ENCODE measurements at places on chromosomes 11 and 22.

DNA sequence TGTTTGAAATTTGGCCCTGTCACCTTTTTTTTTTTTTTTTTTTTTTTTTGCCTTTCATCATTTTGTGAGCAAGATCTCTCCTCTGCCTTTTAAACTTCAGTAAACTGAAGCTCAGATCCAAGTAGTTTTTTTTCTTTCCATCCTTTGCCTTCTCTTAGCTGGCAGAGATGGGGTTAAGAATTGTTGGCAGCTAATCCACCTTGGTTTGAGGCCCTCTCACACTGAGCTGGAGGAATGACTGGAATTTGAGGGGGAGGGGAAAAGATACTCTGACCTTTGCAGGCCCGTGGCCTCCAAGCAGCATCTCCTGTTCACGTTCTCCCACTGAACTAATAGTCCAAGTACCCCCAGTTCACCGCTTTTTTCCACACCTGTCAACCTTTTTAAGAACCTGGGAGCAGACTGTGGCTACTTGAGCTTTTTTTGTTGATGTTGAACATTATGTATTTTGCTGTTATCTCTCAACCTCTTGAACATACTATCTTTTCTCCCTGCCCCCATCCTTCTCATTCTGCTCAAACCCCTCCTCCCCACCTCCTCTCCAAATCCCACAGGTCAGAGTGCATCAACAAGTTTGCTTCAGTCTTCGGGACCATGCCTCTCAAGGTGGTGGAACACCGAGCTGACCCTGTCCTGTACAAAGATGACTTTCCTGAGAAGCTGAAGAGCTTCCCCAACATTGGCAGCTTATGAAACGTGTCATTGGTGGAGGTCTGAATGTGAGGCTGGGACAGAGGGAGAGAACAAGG, 66.2 kb downstream of the ALX4 start:
- no peak for DNase-seq

DNA sequence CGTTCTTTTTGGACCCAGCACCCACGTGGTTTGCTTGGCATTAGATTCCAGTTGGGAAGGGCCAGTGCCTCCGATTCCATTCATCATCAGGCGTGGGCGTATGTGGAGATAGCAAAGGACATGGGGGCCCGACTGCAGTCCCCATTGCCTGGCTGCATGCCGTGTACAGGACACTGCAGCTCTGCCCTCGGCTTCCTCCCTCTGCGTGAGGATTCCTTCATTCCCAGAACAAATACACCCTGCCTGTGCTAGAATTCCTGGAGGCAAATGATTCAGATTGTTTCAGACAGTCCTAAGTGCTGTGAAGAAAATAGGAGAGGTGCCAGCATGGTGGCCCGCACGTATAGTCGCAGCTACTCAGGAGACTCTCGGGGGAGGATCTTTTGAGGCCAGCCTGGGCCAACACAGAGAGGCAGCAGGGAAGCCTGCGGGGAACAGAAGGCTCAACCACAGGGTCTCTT, 15.4 kb downstream of the DERL3 start:
- DNase-seq = no peak

DNA sequence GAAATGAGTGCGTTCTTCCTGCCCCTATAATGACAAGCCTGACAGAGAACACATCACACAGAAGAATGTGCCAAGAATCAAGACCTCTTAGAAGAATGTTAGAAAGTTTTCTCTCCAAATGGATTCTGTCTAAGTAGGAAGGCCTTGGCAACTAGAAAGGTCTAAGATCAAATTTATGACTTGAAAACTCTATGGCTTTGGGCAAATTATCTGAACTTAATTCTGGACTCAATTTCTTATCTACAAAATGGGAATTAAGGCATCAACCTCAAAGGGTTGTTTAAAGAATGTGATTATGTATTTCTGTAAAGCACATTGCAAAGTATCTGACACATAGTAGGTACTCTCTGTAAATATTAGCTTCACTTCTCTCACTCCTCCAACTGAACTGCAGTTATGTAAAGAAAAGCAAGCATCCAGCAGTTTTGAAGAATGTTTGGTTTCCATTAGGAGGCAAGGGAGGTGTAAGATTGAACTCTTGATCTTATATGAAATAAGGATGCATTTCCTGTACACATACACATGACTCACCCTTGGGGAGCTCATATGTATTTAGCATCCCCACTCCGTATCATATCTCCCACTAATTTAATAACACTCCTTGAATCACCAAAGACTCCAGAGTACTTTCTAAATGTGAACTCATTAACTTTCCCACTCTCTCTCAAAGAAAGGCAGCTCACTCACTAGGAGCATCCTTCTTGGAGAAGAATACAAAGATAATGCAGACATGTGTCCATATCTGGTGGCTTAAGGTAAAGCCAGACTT, 77.6 kb downstream of the ETS1 start:
- DNase-seq = no peak

DNA sequence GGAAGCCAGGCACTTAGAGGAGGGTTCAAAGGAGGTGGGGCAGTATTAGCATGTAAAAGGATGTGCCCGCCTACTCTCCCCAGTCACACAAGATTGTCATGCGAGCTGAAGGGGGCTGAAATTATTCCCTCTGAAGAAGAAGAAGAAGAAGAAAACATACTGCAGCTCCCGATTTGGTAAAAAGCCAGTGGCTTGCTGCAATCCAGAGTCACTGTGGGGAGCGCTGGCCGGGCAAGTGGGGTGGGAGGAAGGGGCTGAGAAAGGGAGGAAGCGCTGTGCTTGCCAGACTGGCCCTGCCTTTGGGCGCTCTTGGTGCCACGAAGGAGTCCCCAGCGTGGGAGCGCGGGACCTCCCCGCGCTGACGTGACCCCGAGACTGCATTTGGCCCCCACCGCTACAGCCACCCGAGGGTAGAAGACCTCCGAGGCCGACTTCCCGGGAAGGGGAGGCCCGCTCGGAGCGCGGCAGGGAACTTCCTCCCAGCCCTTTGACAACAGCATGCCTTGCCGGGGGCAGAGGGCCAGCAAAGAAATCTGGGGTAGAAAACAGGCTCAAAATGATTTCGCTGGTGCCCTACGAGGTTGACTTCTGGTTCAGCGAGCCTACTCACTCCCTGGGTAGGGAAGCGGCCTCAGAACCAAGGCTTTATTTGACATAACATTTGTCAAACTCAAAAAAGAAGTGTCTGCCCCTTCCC, 906.3 kb downstream of the DLG2 start:
- DNase-seq = no peak

GRCh38 chr22:30828187-30829155, 133.8 kb downstream of the OSBP2 start:
- no peak for DNase-seq

- DNase-seq = no peak
Observed at GRCh38 chr11:109237636-109238035, 184.4 kb upstream of the C11orf87 start.

Measured in CD4-positive, alpha-beta T cell treated with Interleukin-15 for 1 hour (primary cell).